Muscle of back (tissue), 13 donors: ENCODE measurements at places on chromosomes 5 and 9.

- no peak for DNase-seq
Observed at GRCh38 chr9:124088476-124088837, 76.9 kb downstream of the LHX2 start.

DNA sequence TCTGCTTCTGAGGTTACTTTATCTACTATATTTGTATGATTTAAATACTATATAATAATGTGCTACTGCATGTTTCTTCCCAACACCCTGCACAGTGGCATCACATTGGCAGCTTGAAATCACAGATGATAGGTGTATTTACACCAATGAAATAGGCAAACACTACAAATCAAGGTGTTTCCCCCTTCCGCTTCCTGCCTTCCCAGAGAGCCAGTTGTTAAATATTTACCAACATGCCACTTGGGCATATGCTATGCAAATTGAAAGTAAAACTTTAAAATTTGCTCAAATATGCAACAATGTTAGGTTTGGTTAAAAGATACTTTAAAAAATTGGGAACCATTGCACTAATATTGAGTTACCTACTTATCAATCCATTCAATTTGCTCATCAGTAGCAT, 58.2 kb upstream of the SMARCA2 start:
- no peak for DNase-seq

GRCh38 chr5:33231935-33232334, 208.8 kb upstream of the TARS1 start:
- no peak for DNase-seq

GRCh38 chr5:79689541-79690466, at the start of gene CMYA5:
TSS of gene CMYA5 (plus strand) at chr5:79689836. CDS start at chr5:79689908, 72 bp downstream.
- DNase-seq: peak; percentile 82

DNA sequence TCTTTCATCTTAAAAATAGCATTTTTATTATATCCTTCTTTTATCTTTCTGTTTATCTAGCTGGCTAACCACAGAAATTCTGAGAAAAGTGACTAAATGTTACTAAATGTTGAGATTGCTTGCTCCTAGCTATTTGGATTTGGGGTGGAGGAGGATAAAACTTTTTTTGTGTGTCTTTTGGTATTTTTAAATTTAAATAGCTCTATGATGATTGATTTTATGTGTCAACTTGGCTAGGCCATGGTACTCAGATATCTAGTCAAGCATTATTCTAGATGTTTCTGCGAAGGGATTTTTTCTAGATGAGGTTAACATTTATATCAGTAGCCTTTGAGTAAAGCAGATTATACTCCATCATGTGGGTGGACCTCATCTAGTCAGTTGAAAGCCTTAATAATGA, 75.0 kb downstream of the GCNT1 start:
- no peak for DNase-seq

- no peak for DNase-seq
Observed at GRCh38 chr9:137074657-137075274, 2.6 kb upstream of the UAP1L1 start.

DNA sequence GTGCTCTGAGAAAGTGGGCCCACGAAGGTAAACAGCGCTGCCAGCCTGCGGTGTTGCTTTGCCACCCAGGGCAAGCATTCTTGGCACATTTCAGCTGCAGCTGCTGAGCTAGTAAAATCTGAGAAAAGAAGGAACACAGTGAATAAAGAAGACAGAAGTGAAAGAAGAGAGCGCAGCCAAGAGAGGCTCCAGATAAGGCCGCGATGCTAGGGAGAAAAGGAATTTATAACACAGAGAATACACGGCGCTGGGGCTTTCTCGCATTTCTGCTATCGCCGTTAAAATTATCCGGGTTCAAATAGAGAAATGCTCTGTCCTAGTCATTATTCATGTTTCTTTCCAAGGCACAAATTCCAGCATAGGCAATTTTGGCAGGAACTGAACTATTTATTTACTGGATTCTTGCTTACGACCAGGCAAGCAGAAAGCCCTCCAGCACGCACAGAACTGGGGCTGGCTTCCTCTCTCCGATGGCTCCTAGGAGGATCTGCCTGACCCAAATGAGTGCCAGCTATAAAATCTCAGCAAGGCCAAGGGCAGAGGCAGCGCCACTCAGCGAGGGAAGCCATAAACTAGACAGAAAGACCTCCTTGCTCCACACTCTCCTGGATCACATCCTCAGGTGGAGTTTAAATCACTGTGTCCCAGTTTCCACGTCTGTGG, 111.2 kb downstream of the ATPSCKMT start:
- no peak for DNase-seq

DNA sequence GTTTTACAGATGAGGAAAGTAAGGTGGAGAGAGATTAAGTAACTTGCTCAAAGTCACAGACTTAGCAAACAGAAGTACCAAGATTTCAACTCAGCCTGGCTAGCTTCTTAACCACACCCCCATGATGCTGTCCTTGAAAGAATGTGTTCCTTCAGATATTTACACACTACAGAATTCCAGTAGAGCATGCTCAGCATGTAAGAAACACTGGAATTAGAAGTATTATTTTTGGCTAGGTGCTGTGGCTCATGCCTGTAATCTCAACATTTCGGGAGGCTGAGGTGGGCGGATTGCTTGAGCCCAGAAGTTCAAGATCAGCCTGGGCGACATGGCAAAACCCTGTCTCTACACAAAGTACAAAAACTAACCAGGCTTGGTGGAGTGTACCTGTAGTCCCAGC, 142.4 kb downstream of the EDIL3 start:
- no peak for DNase-seq

- no peak for DNase-seq
Observed at GRCh38 chr5:13251623-13252376, 692.7 kb downstream of the DNAH5 start.

- no peak for DNase-seq
Observed at GRCh38 chr9:32456564-32456963, 69.4 kb downstream of the RIGI start.

DNA sequence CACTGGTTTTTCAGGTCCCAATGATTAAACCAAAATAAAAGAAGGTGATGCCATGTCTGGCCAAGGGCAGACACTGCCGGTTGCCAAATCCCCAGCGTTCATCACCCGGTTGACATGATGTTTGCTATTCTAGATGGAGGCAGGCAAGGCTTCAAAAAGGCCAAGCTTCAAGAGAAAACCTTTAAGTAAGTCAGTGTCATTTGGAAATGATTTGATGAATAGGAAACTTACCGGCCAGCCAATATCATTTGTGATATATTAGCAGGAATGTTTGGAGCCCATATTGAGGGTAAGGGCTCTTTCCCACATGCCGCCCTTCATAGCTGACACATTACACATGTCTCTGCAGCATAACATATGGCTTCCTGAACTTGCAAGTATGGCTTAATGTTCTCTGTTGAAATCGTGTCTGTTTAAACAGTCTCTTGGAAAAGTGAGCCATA, 89.5 kb upstream of the TTC23L start:
- no peak for DNase-seq

DNA sequence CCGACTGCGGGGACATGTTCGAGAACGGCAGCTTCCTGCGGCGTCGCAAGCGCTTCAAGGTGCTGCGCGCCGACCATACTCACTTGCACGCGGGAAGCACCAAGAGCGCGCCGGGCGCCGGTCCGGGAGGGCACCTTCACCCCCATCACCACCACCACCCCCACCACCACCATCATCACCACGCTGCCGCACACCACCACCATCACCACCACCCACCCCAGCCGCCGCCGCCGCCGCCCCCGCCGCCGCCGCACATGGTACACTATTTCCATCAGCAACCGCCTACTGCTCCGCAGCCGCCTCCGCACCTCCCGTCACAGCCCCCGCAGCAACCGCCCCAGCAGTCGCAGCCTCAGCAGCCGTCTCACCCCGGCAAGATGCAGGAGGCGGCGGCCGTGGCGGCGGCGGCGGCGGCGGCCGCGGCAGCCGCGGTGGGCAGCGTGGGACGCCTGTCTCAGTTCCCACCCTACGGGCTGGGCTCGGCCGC, 514 bp downstream of the FOXB2 start:
- DNase-seq: no peak

DNA sequence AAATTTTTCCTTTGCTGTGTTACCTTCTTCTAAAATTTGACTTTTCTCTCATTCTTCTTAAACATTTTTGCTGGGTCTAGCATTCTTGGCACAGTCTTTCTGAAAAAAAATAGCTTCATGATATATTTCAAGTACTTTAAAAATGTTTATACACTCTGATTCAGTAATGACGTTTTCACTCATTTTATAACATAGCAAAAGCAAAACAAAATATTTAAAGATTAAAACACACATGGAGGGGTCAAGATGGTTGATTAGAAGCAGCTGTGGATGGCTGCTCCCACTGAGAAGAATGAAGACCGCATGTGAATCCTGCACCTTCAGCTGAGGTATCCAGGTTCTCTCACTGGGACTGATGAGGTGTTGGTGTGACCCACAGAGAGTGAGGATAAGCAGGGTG, 188.2 kb downstream of the SGCD start:
- DNase-seq: no peak

- no peak for DNase-seq
Observed at GRCh38 chr9:30244877-30245276, 2139.6 kb upstream of the ACO1 start.

GRCh38 chr5:113163328-113163727, 186.7 kb downstream of the DCP2 start:
- no peak for DNase-seq

- no peak for DNase-seq
Observed at GRCh38 chr5:122815218-122815767, 30.1 kb upstream of the SNX24 start.

DNA sequence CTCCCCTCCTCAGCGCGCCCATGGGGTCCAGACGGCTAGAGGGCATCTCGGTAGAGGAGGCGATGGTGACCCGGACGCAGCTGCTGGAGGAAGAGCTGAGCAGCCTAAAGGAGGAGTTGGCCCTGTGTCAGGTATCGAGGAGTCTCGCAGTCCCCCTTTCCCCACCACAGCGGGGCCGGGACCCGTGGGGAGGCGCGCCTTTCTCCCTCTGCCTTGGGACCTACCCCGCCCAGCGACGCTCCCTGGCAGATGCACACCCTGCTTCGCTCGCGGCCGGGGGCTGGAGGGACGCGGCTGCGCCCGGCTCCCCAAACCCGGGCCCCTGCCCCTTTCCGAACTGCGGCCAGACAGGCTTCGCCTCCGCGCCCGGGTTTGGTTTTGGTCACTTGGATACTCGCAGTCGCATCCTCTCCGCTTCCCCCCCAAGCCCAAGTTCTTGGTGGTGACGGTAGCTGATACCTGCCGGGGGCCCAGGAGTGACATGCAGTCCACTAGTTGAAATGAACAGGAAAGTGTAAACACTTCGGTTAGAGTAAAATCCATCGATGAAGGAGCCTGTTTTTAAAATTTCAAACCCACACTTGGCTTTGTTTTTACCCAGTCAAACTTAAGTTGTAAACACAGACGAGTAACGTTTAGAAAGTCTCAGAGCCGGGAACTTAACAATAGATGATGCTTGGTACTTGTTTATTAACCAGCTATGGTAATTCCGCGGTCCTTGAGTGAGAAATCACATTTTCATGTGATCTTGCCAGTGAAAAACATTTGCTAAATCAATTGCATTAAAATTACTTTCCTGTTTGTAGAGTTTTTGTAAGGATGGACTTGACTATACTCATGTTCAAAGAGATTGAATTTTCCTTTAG, 688 bp downstream of the CNTLN start:
- peak; percentile 74 for DNase-seq

DNA sequence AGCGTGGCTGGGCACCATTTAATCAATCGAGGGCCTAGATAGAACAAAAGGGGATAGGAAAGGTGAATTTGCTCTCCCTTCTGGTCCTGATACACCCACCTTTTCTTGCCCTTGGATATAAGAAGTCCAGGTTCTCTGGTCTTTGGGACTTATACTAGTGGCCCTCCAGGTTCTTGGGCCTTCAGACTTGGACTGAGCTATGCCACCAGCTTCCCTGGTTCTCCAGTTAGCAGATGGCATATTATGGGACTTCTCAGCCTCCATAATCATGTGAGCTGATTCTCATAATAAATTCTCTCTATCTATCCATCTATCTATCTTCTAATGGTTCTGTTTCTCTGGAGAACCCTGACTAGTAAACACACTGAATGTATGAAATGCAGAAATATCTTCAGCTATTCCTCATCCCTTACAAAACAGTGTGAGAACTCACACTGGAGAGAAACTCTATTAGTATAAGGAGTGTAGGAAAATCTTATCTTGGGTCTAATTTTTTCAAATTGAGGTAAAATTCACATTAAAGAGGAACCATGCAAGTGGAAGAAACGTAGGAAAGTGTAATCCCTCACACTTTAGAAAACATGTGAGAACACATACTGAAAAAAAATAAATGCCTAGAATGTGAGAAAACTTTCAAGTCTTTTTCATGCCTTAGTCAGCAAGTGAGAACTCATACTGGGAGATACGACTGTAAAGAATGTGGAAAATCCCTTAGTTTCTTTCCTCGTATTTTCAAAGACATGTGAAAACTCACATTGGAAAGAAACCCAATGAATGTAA, 15.5 kb downstream of the PCDHB15 start:
- no peak for DNase-seq

- peak; percentile 27 for DNase-seq
Observed at GRCh38 chr5:8417316-8418048, 548.5 kb downstream of the MTRR start.

GRCh38 chr5:141811287-141812155, 66.7 kb downstream of the PCDH1 start:
- no peak for DNase-seq

DNA sequence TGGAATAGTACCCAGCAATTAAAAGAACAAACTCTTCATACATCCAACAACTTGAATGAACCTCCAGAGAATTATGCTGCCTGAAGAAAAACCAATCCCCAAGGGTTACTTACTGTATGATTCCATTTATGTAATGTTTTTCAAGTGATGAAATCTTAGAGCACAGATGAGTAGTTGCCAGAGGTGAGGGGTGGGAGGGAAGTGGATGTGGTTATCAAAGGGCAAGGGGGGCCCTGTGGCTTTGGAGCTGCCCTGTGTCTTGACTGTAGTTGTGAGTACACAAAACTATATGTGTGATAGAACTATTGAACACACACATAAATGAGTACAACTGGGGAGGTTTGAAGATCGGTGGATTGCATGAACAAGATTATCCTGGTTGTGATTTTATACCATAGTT, 115.8 kb upstream of the SLC25A48 start:
- DNase-seq: no peak
